Stimulated activated CD4-positive, alpha-beta T cell treated with anti-CD3 and anti-CD28 coated beads, Interleukin-15, amount 100 ng/mL, for 1 hour (primary cell): ENCODE measurements at places on chromosomes 5 and 9.

DNA sequence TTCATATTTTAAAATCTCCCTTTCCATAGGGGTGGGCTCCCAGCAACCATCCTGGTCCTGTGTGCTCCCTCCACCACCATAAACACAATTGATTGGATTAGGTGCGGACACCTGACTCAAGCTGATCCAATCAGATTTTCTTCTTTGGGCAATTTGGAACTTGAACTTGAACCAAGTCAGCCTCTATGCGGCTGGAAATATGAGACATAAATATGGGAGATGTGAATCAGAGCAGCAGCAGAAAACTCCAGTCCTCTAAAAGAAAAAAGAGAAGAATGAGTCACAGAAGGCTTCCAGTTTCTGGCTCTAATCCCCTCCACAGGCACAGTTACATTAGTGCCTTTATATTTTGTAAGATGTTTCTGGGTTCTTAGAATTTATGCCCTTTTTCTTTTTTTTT, 306.6 kb downstream of the MLLT3 start:
- no peak for DNase-seq

- no peak for DNase-seq
Observed at GRCh38 chr9:69976152-69976551, 67.5 kb upstream of the MAMDC2 start.

DNA sequence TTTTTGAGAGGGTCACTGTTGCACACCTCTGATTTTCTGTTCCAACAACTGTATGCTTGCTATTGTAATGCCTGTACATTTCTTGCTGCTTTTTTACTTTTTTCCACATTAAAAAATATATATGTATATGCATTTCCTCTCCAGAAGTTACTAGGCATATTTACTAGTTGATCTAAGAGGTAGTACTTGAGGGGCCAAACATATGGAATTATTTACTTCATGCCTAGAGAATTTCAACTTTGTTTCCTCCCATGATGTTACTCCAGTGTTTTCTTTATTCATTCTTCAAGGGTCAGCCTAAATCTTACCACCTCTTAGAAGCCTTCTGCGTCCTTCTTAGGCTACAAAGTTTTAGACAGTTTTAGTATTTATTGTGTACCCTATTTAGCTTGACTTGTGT, 122.7 kb downstream of the NMUR2 start:
- no peak for DNase-seq

DNA sequence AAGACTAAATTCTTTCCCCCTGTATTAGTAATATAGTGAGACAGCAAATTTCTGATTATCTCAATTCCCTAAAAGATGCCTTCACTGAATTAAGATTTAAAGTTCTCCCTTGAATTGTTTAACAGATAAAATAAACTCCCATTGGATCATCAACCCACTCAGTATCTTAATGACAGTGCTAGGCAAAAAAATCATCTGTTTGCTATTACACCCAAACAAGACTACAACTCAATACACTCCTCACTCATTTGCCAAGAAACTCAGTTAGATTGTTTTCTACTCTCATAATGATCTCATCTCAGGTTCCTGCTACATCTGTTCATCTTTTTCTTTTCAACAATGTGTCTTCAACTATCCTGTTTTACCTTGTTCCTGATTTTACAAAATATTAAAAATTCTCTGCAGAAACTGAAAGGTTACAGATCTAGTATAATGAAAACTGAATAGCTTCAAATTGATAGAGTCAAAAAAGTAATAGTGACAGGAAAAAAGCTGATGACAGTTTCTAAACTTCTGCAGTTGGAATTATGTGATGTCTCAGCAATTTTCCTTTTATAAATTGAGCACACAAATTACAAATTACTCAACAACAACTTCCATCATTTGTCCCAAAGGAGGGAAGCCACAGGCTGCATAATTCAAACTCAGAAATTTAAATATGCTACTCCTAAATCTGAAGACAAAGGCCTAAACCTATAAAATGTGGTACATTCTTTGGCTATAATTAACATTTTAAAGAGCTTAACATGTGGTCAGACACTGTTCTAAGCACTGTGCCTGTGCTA, 39.4 kb downstream of the HOMER1 start:
- no peak for DNase-seq

DNA sequence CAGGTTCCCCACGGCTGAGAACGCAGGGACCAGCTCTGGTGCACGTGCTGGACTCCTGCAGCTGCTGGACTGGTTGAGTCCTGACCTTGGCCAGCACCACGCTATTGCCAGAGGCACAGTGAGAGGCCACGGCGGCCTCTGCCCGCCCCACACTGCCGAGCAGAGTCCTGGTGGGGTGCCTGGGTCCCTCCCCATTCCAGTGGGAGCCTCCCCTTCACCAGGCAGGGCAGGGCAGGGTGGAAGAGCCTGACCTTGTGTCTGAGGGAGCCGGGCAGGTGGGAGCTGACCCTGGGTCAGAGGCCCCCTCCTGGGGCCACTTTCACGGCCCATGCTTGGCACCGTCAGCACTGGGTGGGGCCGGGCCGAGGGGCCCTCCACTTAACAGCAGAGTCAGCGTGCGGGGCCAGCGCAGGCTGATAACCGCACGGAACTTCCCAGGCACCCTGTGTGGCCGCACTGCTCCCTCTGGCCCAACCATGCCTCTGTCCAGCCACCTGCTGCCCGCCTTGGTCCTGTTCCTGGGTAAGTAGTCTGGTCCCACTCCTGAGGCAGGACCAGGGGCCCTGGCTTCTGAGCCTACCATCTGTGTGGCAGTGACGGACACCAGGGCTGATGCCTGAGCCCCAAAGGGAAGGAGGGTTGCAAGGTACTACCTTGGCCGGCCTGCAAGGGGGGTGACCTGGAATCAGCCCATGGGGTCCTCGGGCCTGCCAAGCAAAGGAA, at the start of gene MAMDC4:
TSS of gene MAMDC4 (plus strand) at position 406 of the 723 bp plus-strand sequence. CDS start at position 477, 71 bp downstream.
- no peak for DNase-seq

GRCh38 chr5:38445374-38446028, 110.9 kb downstream of the LIFR start:
- no peak for DNase-seq

DNA sequence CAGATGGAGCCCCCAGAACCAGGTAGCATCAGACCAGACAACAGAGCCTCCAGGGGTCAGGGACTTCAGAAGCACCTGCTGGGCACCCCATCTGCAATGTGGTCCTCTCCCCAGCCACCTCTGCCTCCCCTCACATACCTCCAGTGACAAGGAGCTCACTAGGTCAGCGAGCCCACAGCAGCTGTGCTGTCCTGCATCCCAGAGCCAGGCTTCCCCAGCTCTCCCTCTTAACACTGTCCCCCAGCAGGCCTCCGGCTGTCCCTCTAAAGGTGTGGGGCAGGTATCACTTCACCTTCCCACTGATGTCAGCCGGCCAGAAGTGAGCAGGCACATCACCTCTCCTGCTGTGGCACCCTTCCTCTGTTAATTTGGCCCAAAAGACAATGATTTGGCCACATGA, 83.6 kb downstream of the LMX1B start:
- no peak for DNase-seq

DNA sequence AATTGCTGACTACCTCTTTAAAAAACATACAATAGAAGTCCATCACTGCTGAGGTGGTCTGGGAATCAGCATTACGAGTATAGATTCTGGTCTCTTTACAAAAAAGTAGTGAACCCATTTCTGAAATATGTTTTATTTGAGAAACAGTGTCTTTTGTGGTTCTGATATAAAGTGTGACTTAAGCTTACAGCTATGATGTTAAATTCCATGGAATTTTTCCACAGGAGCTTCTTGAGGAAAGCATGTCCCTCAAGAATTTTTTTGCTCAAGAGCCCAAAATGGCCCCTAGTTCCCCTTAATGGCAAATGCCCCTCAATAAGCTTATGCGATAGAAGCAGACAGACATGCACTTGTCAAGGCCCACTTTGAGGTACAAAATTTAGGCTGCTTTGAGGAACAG, 265.7 kb downstream of the FAM170A start:
- no peak for DNase-seq

GRCh38 chr5:107532916-107533315, 137.8 kb downstream of the EFNA5 start:
- no peak for DNase-seq
